ENCODE measurements at places on chromosomes 16 and 17.
A peak's percentile ranks its signal among the peaks of the same experiment; 100 is the strongest.

DNA sequence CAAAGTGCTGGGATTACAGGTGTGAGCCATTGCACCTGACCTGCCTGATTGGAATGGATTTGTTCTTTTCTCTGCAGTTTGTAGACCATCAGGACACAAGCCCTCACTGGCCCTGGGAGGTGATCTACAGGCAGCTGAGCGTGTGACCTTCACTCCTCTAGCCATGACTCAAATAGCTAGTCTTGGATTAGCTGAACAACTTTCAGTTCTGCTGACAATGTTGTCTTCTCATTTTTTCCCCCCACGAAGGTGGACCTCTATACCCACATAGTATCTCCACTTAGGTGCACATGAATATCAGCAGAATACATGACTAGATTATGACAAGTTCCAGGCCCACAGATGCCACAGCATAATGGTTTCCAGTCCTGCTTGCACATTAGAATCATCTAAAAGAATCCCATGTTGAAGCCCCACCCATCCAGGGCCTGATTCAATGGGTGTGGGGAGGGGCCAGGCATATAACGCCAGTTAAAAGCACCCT, 36.8 kb downstream of the HS3ST3B1 start:
- no peak for DNase-seq

DNA sequence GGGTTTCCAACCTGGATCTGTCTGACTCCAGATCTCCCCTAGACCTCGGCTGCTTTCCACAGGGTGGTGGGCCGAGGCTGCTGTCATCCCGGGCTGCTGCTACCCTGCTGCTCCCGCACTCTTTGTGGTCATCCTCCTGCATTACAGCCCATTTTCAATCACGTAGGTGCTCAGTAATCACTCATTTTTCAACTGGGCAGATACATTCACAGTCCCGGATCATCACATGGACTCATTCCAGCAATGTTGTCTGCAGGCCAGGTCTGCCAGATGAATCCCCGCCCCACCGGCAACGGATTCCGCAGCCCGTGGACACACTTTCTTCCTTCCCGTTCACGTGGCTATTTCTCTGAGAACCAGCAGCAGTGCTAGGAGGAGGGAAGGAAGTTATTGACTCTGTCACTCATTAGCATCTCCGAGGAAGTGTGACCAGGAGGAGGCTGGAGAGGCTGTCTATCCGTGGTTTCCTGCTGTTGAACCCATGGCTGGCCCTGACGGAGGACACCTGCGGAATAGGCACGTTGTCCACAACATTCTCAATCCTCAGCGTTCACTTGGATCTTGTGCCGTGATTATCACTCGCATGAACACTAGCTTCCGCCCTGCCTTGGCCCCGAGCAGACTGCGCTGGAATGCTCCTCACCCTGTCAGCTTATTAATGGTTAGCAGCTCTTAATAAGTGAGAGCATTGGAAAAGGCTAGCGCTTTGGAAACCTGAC, 14.7 kb upstream of the ZCCHC14 start:
- DNase-seq = no peak

- DNase-seq = no peak
Observed at GRCh38 chr17:835263-835662, 53.1 kb downstream of the MRM3 start.

DNA sequence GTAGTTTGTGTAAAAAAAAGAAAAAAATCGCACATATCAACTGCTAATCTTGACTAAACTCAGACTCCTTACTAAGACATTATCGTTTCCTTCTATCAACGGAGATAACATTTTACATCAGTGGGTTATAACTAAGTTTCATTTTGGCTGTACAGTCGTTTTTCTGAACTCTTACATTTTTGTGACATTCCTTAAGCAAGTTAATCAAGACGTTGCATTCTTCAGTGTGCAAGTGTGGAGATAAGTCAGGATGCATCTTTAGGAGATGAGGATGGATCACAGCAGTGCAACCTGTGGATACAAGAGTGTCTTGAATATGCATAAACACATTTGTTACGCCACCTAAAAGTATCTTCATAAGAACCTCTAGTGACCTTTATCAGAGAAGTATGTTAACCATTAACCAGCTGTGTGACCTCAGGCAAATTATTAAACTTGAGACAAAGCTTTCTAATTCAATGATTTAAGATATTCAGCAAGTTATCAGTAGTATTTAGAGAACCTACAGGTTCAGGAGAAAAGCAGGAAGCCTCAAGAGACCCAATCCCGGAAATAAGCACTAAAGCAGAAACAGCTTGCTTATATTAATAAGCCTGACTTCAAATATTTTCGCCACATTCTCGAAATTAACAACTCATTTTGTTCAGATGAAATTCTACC, 9.4 kb downstream of the CMC2 start:
- no peak for DNase-seq

GRCh38 chr17:12362853-12363455, 302.7 kb upstream of the MYOCD start:
- no peak for DNase-seq

- no peak for DNase-seq
Observed at GRCh38 chr16:85611194-85611443, 2.0 kb upstream of the GSE1 start.

GRCh38 chr16:11452746-11453389, 107.6 kb downstream of the RMI2 start:
- no peak for DNase-seq

GRCh38 chr17:28547623-28548416, 4.6 kb downstream of the UNC119 start:
- peak; percentile 29 for DNase-seq

DNA sequence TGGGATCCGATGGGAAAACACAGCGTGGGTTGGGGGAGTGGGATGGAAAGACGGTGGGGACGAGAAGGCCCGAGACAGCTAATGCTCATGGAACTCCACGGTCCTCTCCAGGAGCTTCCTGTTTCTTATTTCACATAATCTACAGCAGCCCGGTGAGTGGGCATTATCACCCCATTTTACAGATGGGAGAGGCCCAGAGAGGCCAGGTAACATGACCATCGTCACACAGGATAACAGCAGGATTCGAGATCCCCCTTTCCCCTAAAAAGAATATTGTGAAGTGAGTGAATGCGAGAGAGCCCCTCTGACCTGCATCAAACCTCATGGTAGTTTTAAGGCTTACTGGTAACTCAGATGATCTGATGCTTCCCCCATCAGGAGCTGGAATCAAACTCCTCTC, 12.0 kb downstream of the CIBAR2 start:
- no peak for DNase-seq

- DNase-seq = no peak
Observed at GRCh38 chr16:50735629-50736122, 6.2 kb upstream of the CYLD start.

All from NK-92 treated with Interleukin-12 subunit alpha and Interleukin-12 subunit beta, amount 100 ng/mL, for 24 hours (cell line).